ENCODE measurements at places on chromosomes 4 and X. TPM values are rescaled to one million over a fixed set of nuclear protein-coding genes. Genes with fewer than 3 reads are reported as not detected.

The ZNF275 gene
- total RNA-seq: 7.4 TPM

The FREM3 gene
- 0.04 TPM for total RNA-seq

The DUSP9 gene
- 2.1 TPM for total RNA-seq

The ASB5 gene
- 0.10 TPM for total RNA-seq

The RP2 gene
- 15.5 TPM for total RNA-seq

The ATP1B4 gene
- total RNA-seq: 0.27 TPM

The UVSSA gene
- total RNA-seq: 10.5 TPM

The HPSE gene
- total RNA-seq: 0.22 TPM

The UCP1 gene
- 0.16 TPM for total RNA-seq

The F8A2 gene
- not detected for total RNA-seq

The DGKK gene
- 0.41 TPM for total RNA-seq

The TRO gene
- 74.5 TPM for total RNA-seq

The MMRN1 gene
- total RNA-seq: 17.9 TPM

The BST1 gene
- 2.5 TPM for total RNA-seq

The TCEANC gene
- total RNA-seq: 7.0 TPM

The CSN1S1 gene
- not detected for total RNA-seq
